Umbilical cord (tissue), 2 donors: ENCODE measurements at places on chromosomes 5 and 9. TPM values are rescaled to one million over a fixed set of nuclear protein-coding genes. Genes with fewer than 3 reads are reported as not detected.

The OGN gene
- 567 TPM for total RNA-seq

The PLPPR1 gene
- 2.9 TPM for total RNA-seq

The CDX1 gene
- 2.4 TPM for total RNA-seq

The PCDH12 gene
- total RNA-seq = 5.1 TPM

The TRUB2 gene
- total RNA-seq = 8.4 TPM

The ROPN1L gene
- 7.5 TPM for total RNA-seq

The ADAMTS2 gene
- total RNA-seq = 152 TPM

The PIP5K1B gene
- 14.9 TPM for total RNA-seq

The PHYKPL gene
- total RNA-seq = 11.8 TPM

The CDH9 gene
- total RNA-seq = 6.5 TPM

The CCDC152 gene
- 5.5 TPM for total RNA-seq

The PRR16 gene
- 7.9 TPM for total RNA-seq

The CTSV gene
- total RNA-seq = 6.7 TPM

The PCDHGA4 gene
- 6.0 TPM for total RNA-seq
